NCI-H1930 (cell line): ENCODE measurements at places on chromosomes 7 and 10.

DNA sequence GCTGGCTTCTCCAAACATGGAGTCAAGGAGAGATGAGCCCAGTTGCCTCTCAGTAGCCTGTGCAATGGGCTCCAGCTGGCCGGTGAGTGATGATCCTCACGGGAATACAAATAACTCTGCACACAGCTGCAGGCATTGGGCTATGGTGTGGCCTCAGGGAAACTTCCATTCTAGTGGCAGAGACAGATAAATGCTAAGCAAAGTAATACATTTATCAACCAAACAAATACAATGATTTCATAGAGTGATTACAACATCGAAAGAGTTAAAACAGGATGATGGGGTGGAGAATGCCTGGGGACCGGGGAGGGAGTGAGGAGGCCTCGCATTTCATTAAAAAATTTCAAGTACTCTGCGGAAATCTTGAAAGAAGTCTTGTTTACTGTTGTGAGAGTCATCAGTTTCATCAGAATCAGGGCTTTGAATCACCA lies 15.0 kb upstream of the AKR1B1 start:
- DNase-seq, result no peak

DNA sequence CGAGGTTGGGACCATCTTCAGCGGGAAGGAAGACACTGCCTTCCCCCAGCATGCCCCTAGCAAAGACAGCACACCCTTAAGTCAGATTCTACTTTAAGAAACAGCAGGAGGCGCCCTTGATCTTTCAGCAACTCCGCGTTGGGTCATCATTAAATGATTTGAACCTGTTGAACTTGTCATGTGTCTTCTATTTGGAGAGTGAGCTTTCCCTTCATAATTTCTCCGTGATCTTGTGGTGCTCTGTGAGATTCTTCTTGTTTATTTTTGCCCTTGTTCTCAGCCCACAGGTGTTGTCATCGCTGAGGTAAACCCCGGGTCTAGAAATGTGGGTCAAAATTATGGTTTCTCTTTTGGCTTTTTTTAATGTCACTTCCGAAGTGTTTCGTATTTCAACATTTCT lies 49.5 kb upstream of the PITRM1 start:
- no peak for DNase-seq

DNA sequence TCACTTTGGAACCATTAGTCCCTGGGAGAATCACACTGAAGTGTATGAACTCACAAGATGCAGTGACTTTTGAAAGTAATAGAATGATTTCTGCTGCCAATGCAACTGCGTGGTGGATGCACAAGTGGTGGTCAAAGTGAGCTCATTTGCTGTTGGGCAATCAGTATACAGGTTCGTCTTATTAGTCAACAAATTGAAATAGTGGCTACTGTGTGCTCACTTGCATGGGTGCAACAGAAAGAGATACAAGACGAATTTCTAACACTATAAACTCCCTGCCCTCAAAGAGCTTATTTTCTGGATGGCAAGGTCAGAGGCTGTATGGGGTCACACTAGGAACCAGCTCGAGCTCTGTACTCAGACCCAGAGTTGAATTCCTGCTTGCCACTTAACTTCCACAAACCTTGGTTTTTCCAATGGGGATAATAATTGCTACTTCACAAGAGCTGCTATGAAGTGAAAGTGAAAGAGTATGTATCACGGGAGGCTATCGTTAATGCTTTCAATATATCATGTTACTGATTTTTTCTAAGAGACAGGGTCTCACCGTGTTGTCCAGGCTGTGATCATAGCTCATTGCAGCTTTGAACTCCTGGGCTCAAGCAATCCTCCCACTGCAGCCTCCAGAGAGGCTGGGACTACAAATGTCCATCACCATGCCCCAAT lies 8.3 kb upstream of the BCL7B start:
- no peak for DNase-seq

GRCh38 chr7:47796347-47796746 lies 151.9 kb downstream of the PKD1L1 start:
- no peak for DNase-seq

DNA sequence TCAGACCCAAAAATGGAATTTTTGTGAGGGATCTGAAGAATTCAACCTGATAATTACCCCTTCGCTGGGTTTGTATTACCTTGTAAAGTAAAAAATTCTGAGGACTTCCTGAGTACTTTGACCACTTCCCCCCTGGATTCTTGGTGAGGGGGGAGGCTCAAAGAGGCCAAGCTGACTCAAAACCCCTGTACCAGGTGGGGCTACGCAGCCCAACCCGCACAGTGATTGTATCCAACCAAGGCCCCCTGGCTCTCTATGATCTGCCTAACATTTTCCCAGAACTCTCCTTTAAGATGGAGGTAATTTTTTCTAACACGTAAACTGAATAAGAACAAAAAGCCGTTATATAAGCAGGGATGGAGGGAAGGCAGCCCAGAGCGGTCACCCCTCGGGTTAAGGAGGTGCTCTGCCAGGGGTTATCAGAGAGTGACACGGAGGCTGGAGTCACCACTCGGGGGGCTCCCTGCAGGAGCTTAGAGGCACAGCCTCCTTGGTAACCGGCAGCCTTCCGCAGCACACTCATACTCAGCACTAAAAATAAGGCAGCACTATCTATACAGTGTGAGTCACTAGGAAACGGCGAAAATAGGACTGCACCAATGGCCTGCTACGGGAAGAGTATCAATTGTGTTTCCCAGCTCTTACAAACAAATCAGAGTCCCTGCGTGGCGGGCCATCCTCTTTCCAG lies 255.4 kb downstream of the ELMO1 start:
- no peak for DNase-seq

GRCh38 chr7:122858320-122858719 lies 27.9 kb downstream of the CADPS2 start:
- no peak for DNase-seq

- DNase-seq, result no peak
These were observed 121.0 kb upstream of the TBX20 start for GRCh38 chr7:35374858-35375257.
